ENCODE measurements at places on chromosomes 2 and 18.

DNA sequence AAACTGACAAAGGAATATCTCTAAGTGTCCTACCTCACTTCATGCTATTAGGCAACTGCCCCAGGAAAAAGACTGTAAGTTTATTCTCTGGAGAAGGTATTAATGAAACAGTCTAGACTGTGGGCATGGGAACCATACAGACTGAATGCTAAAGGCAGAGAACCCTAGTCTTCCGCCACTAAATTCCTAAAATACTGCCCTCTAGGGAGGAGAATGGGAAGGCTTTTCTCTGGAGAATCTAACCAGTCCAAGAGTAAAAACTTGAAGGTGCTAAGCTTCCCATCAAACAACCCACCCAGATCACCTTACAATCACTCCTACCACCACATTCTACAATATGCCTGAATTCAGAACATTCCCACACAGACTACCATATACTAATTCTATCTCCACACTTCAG lies 3.4 kb downstream of the SRBD1 start:
- no peak for DNase-seq

- DNase-seq = no peak
These were observed 143.2 kb downstream of the DDX1 start for GRCh38 chr2:15734674-15735483.

DNA sequence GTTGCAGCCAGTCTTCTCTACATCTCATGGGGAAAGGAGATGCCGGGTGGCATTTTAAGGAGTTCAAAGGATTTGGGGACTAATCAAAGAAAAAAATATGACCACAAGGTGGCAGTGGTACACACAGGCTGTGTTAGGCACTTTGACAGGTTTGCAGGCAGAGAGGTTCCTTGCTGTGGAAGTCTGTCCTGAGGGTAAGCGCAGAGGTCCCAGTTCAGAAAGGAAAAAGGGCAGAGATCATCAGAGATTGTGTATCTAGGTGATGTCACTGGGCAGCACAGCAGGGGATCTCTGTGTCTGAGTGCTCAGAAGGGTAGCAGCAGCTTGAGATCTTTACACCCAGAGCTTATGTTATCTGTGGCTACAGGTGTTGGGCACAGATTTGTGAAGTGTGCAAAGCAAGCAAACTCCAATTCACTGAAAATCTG lies 231.4 kb downstream of the LRRTM1 start:
- no peak for DNase-seq

GRCh38 chr18:79534356-79534755 lies 138.6 kb downstream of the NFATC1 start:
- DNase-seq = no peak

DNA sequence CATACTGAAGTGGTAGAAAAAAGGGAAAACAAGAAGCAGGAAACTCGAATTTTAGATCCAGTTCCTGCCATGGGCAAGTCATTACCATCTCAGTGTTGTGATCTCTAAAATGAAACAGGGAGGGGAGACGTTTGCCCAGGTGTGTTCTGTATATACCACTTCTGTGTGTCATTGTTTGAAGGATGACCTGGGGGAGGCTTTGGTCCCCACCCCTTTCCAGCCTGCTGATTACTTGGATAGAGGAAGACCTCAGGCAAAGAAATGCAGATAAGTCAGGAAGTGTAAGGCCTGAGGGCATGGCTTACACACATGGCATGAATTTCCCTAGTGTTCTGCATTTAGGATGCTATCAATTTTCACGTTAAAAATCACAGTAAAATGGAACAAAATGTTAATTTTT lies 205.2 kb upstream of the CXCR4 start:
- no peak for DNase-seq

DNA sequence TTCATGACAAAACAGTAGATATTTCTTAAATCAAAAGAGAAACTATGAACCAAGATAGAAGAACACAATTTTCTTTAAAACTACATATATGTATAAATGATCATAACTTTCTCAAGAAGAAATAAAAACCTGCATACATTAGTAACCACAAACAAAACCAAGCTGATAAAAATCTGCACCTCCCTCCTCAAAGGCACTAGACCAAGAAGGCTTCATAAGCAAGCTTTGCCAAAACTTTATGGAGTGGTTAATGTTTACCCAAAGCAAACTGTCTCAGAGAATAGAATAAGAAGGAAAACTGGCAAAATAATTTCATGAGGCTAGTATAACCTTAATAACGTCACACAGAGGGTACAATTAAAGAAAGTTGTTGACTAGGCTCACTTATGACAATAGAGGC lies 138.3 kb downstream of the ZBTB7C start:
- no peak for DNase-seq

DNA sequence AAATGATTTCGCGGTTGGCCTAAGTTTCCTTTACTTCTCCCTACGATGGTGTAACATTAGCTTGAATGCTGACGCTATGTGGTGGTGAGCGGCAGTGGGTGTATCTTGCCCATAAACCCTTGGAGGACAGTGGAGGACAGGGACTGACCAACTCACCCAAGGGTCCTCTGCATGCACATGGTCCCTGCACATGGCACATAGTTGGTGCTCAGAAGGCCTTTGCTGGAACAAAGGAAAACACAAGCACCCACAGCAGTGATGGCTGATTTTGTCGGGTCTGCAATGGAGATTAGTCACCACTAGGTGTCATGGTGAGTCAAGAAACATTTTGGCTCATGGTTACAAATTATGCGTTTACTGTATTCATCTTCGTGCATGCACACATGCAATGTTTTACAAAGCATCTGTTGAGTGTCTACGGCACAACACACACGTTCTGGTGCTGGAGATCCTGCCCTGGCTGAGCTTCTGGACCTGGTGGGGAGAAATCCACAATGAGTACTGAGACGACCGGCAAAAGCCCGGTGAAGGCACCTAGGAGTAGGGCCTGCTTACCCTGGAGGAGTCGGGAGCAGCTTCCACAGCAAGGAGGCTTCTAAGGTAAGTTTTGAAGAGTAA lies 44.0 kb downstream of the PDCL3 start:
- DNase-seq = no peak

GRCh38 chr18:21686282-21687105 lies 18.1 kb downstream of the ABHD3 start:
- no peak for DNase-seq

DNA sequence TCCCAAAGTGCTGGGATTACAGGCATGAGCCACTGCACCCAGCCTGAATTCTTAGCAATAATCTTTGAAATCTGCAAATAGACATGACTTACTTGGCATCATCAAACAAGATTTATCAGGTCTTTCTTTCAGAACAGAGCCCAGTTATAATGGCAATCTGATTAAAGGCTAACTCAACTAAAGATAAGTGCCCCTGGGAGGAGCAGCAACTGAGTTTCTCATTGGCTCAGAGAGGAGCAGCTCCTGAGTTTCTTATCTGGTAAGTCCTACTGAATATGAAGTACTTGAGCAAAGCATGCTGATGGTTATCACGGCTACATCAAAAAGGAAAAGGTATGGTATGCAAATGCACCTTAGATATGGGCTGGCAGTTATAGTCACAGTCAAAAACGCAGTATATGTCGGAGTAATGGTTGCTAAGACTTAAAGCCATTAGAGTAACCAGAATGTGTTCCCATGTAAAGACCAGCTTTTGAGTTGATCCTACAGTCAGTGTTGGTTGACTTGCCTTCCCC lies 15.0 kb upstream of the AP1S3 start:
- DNase-seq = no peak

DNA sequence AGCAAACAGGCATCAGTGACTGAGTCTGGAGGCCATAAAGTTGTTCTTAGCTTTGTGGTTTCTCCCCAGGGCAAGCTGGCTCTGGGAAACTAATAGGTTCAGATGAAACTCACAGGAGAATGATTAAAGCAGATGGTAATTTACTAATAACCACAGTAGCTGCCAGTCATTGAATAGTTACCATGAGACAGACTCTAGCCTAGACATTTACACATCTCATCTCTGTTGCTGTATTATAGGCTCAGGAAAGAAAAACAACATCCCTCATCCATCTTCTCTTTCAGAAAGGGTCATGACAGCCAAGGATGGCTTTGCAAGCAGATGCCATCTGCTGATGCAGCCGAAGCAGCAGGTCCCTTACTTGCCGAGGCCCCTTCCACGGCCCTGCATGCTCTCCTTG lies 314.0 kb upstream of the ID2 start:
- no peak for DNase-seq

Measured in AG04449 (cell line).